ENCODE measurements at places on chromosomes 1 and 21. TPM values are rescaled to one million over a fixed set of nuclear protein-coding genes. Genes with fewer than 3 reads are reported as not detected.

DNA sequence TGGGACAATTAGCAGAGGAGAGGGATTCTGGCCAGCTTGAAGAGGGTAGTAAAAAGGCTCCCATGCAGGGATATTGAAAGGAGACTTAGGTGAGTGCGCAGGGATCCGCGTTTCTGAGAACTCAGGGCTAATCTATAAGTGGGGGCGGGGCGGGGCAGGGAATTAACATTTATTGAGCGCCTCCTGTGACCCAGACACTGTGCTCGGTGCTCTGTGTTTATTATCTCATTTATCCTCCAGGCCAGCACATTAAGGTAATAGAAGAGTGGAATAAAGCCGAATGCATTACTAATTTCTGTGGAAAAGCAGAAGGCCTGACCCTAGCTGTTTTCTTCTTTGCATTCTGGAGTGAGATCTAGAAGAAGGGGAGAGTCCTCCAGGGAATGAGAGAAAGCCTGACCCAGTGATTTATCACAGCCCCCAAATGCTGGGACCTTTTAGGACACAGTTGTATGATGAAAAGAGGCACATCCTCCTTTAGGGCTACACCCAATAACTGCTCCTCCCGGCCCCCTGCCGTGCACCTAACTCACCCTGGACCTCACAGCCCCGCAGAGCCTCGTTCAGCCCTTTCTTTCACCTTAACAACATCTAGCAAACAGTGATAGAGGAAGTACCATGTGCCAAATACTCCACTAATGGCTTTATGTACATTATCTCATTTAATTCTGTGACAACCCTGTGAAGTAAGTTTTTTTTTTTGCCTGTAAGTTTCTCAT is 317.6 kb downstream of the PBX1 start:
- no peak overlapping the region for H3K4me3 ChIP-seq
- H3K27me3 ChIP-seq, result no peaks in the 10 kb centered on the region
- no peaks in the 10 kb centered on the region for H3K36me3 ChIP-seq
- DNase-seq, result no peak
- no peaks in the 10 kb centered on the region for H3K4me1 ChIP-seq
- no peak overlapping the region for H3K27ac ChIP-seq

DNA sequence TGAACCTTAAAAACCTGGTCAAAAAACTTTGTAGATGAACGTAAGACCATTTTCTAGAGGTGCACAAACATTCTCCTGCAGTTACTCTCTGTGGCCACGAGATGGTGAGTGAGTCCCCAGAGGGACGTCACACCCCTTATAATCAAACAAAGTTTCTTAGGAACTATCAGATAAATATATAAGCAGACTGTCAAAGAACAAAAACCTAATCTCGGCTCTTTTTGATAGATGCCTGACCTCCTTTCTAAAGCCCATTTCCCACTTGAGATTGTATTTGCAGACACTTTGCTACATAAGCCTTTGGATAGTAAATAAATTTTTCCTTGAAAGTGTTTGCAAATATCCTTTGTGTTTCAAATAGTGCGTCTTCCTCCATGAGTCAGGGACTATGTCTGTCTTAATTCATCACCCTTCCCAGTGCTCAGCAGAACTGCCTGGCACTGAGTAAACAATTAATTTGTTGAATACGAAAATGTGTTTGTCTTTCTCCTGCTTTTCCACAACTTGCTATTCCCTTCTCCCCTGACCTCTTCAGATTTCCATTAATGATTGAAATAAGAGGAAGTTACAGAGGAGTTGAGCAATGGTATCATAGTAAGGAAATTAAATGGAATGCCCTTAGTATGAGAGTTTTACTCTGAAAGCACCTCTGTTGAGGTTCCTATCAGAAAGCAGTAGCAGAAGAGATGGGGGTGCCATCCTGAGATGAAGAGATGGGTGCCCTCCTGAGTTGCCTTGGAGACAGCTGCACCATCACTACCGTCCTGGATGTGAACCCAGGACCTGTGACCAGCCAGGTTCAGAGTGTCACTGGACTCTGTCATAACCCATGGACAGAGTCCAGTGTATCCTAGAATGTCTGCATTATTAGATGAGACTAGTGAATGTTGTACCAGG is 57.8 kb upstream of the RAVER2 start:
- no peaks in the 10 kb centered on the region for H3K36me3 ChIP-seq
- H3K27me3 ChIP-seq, result no peaks in the 10 kb centered on the region
- H3K4me1 ChIP-seq, result no peaks in the 10 kb centered on the region
- H3K4me3 ChIP-seq, result no peak overlapping the region
- H3K27ac ChIP-seq, result no peak overlapping the region

DNA sequence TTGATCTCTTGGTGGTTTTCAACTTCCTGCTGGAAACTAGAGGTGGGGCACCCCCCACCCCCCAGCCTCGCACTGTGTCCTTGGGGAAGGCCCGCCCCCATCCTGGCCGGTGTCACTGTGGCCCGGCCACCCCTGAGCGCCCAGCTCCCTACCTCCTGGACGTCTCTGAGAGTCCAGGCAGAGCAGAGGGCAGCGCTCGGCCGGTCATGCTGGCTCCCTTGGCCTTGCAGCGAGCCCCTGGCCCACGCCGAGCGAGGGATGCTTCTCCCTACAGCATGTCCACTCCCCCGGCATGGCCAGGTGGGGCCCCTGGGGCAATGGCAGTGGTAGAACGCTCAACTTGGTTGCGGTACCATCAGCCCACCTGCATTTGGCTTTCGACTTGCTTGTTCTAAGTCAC is 28.7 kb upstream of the TRAPPC10 start:
- H3K27me3 ChIP-seq, result no peaks in the 10 kb centered on the region
- H3K4me1 ChIP-seq, result no peaks in the 10 kb centered on the region
- no peak overlapping the region for H3K4me3 ChIP-seq
- H3K36me3 ChIP-seq, result peaks cover 9% of the 10 kb centered on the region

DNA sequence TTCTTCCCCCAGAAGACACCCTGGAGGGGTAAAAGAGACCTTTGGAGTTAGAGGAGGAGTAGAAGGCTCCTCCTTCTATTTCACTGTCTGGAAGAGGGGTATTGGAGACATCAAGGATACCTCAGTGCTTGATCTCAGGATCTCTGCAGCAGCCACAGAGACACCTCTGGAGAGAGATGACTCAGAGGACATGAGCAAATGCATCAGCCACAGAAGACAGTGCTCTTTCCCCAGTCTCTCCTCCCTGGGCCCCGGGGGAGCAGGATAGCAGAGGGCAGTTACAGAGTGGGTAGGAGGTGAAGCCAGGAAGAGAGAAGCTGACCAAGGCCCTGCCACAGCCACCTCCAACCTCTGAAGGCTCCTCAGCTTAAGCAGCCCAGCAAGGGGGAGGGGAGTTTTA is 15.3 kb upstream of the TEDDM1 start:
- H3K27ac ChIP-seq, result no peak overlapping the region
- peaks cover 4% of the 10 kb centered on the region for H3K4me1 ChIP-seq
- no peaks in the 10 kb centered on the region for H3K36me3 ChIP-seq
- DNase-seq, result no peak
- no peak overlapping the region for H3K4me3 ChIP-seq

DNA sequence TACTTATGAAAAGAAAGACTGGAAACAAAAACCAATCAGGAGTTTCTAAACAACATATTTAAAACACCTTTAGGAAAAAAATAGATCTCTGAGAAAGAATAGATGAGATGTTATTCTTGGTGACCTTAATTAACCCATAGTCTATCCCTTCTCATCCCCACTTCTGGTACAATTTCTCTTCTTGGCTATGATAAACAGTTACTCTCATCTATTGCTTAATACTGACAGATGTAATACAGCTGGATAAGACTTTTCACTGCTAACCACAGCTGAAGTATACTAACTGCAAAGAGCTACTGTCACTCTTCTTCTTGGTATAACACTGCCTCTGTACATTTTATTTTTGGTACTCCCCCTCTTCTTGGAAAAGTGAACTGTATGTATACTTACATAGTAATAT is 15.2 kb downstream of the EXTL2 start:
- no peak overlapping the region for H3K27ac ChIP-seq
- no peaks in the 10 kb centered on the region for H3K36me3 ChIP-seq
- H3K27me3 ChIP-seq, result no peaks in the 10 kb centered on the region
- no peak overlapping the region for H3K4me3 ChIP-seq
- no peaks in the 10 kb centered on the region for H3K4me1 ChIP-seq

DNA sequence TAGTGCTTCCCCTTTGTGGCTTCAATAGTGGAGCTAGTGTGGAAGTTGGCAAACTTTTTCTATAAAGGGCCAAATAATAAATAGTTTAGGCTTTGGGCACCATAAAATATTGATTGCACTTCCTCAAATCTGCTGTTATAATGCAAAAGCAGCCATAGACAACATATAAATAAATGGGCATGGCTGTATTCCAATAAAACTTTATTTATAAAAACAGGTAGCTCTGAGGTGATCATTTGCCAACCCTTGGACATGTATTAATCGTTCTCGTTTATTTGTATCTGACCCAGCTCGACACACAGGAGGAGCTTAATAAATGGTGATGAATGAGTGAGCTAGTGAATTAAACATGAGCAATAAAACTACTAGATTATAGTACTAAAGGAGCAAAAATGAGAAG is 13.3 kb downstream of the KAZN start:
- H3K36me3 ChIP-seq, result no peaks in the 10 kb centered on the region
- H3K27me3 ChIP-seq, result no peaks in the 10 kb centered on the region
- H3K4me3 ChIP-seq, result no peak overlapping the region
- H3K27ac ChIP-seq, result no peak overlapping the region

DNA sequence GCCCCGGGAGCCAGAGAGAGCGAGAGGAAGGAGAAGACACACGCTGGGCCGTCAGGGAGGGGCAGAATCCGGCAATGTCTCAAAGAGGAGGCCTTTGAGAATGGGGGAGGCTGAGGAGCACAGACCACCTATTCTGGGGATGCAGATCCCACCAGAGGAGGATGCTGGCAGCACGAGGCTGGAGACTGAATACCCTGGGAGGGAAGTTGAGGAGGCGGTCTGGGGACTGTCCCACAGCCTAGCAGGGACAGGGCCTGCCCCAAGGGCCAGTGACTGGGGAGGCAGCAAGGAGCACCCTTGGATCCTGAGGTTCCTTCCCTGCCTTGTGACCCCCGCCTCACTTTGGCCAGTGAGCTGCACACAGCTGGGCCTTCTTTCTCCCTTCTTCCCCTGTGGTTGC is 49.2 kb downstream of the SLC37A1 start:
- H3K4me3 ChIP-seq, result no peak overlapping the region
- H3K36me3 ChIP-seq, result peaks cover 12% of the 10 kb centered on the region
- DNase-seq, result no peak
- no peak overlapping the region for H3K27ac ChIP-seq
- peaks cover 17% of the 10 kb centered on the region for H3K4me1 ChIP-seq

- no peaks in the 10 kb centered on the region for H3K36me3 ChIP-seq
- DNase-seq, result no peak
- no peak overlapping the region for H3K27ac ChIP-seq
- no peak overlapping the region for H3K4me3 ChIP-seq
Observed at GRCh38 chr1:72650843-72651435, 368.6 kb upstream of the NEGR1 start.

DNA sequence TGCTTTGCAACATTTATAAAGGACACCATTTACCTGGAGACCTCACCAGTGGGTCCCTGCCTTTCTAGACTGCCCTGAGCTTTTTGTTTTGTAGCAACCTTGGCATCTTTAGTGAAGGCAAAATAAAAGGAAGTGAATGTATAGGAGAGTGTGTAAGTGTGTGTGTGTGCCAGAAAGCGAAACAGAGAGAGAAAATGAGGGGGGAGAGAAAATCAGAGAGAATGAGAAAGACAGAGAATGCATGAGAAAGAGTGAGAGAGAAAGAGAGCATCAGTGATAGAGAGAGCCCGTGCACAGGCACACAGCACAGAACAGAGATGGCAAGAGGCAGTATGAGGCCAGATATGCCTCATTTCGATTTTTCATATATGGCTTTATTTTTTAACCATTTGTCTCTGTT is 57.5 kb downstream of the HSD3B1 start:
- H3K36me3 ChIP-seq, result no peaks in the 10 kb centered on the region
- H3K4me3 ChIP-seq, result 0 out of 2 replicates have a peak overlapping the region, but pooled peaks have one; percentile 3
- peak overlapping the region; percentile 47 for H3K27ac ChIP-seq
- H3K27me3 ChIP-seq, result no peaks in the 10 kb centered on the region
- DNase-seq, result peak; percentile 20
- H3K4me1 ChIP-seq, result peaks cover 16% of the 10 kb centered on the region

DNA sequence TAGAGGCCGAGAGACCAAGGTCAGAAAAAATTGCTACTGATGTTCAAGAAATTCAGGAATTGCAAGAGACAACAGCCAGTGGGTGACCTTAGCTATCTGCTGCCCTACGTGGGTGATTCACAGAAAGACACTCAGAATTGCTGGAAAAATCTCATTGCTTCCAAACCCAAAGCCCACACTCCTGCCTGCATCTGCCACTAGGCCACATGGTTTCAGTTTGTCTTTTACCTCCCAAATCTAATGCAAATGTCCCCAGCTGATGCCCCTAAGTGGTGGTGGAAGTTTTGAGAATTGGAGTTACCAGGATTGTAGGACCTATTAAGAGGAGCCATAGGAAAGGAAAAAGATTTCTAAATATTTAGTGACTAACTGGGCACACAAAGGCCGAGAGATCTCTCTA is 341.5 kb upstream of the CHRM3 start:
- H3K4me3 ChIP-seq, result no peak overlapping the region
- H3K27me3 ChIP-seq, result no peaks in the 10 kb centered on the region
- H3K4me1 ChIP-seq, result no peaks in the 10 kb centered on the region
- DNase-seq, result no peak
- no peak overlapping the region for H3K27ac ChIP-seq

DNA sequence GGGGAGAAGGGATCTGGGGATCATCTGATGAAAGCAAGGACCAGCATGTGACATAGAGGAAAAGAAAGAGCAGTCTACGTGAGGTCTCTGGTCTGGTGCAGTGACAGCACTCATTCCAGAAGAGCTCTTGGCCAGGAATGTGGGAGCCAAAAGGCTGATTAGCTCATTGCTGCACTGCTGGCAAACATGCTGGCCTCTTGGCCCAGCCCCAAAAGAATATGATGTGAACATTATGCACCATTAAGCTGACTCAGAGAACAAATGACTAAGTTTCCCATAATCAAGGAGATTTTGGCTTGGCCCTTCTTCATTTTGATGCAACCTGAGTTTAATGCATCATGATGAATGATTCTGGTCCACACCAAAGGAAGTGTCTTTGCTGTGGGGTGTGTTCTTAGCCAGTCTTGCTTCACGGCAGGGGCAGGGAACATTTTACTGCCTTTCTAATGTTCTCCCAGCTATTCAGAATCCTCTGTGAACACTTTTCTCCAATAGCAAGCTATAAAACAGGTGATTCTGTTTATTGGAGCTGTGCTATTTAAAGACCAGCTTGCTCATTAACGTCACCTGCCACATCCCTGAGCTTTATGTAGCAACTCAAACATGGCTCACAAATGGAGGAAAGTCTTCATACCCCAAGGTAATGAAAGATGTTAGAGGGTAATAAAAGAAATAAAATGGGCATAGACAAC is 55.1 kb downstream of the PCBP3 start:
- no peak for DNase-seq
- H3K4me3 ChIP-seq, result no peak overlapping the region
- no peak overlapping the region for H3K27ac ChIP-seq
- no peaks in the 10 kb centered on the region for H3K36me3 ChIP-seq
- H3K4me1 ChIP-seq, result no peaks in the 10 kb centered on the region
- no peaks in the 10 kb centered on the region for H3K27me3 ChIP-seq

The ST6GALNAC3 gene
- not detected for polyA plus RNA-seq

The GFI1 gene
- polyA plus RNA-seq, result 0.83 TPM

The FGR gene
- polyA plus RNA-seq, result 60.1 TPM

The GPR161 gene
- 0.19 TPM for polyA plus RNA-seq

The PCBP3 gene
- 0.09 TPM for polyA plus RNA-seq

The COG2 gene
- 29.5 TPM for polyA plus RNA-seq

The TSSK3 gene
- 0.34 TPM for polyA plus RNA-seq
